ENCODE measurements at places on chromosomes 5 and 9.

GRCh38 chr9:93520523-93520922 lies 55.9 kb upstream of the PHF2 start:
- DNase-seq: peak; percentile 20

GRCh38 chr5:120808135-120808534 lies 344.0 kb downstream of the PRR16 start:
- peak; percentile 10 for DNase-seq

DNA sequence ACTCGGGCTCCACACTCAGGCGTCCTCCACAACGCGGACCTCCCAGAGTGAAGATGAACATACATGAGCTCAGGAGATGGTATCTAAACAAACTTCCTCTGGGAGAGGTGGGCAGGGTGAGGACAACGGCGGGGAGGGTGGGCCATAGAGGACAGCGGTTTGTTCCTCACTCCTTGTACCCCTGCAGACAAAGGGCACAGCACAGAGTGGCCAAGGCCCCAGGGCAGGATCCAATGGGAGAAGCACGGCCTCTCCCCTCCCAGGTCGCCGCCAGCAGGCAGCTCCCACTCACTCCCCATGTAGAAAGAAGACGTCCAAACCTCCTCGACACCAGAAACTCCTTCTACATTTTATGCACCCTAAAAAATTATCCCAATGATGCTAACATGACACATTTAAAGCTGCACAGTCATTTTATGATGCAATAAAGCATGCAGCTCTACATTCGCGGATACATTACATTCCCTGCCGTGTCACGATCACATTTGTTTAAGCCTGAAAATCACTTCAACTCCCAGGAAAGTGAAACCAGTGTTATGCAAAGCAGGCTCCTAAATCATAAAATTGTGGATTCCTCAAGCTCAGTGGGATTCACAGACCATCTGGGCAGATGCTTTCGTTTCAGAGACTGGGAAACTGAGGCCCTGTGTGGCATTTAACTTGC lies 87.5 kb upstream of the SARDH start:
- DNase-seq: peak; percentile 80

DNA sequence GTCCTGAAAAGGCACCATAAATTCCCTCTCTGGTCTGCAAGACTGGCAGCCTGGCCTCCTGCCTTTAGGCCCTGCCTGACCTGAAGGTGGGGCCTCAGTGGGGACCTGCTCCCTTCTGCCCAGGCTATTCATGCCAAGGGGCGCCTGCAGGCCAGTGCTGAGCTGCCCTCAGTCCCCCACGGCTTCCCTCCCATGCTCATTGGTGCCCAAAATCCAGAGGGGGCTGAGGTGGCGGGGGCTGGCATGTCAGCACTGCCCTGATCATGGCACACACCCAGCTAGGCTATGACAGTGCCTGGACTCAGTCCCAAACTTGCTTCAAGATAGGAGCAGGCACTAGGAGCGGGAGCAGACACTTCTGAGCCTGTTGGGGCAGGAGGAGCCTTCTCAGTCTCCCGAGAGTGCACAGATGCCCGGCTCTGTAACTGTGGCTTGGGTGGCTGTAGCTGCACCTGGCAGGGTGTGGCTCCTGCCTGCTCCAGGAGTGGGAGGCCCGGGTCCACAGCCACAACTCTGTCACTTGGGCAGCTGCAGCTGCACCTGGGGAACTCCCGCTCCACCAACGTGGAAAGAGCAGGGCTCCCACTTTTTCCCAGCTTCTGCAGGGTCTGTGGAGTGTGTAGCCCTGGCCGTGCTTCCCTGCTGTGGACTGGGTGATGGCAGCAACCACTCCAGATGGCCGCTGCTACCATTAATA lies 49.0 kb downstream of the NDUFAF2 start:
- no peak for DNase-seq

- DNase-seq: peak; percentile 57
Measured at GRCh38 chr9:109072133-109072692, 47.5 kb downstream of the TMEM245 start.

DNA sequence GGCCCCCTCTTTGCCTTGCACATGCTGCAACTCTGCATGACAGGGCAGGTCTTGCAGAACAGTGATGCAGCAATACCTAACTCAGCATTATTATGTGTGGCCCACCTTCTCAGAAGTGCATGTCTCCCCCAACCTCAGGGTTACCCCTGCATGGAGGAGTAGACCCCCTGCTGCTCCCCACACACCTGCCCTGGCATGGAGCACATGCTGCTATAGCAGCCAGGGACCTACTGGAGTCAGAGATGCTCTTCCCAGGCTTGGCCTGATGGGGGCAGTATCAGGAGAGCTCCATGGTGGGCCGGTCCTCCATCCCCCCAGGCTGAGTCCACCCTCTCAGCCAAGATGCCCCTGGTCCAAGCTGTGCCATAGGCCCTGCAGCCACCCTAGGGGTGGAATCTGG lies 13.2 kb upstream of the BOD1 start:
- DNase-seq: no peak

DNA sequence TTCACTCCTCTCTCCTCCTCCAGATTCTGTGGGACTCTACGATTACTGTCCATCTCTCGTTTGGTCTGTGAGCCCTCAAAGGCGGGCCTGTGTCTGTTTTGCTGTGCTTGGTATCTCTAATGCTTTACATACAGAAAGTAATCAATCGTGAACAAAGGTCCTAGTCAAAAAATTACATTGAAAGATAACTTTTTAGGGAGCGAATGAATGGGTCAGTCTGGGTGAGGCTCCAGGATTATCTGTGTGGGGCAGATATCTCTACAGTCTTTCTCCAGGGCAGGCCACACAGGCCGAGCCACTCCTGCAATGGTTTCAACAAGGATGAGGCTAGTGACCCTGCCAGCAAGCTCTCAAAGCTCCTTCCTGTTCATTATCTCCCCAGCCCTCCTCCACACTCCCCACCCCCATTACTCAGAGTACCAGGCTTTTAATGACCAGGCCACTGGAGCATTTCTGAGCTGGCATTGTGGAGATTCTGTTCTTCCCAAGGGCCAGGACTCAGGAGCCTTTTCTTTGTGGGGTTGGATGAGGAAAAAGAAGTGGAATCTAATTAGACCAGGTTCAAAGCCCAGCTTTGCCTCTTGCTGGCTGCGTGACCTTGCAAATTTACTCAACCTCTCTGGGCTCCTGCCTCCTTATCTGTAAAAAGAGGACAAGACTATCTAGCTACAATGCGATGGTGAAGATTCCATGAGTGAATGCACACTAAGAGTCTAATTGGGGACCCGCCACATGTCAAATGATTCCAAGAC lies 10.2 kb downstream of the CORO2A start:
- DNase-seq: peak; percentile 46

- peak; percentile 86 for DNase-seq
Measured at GRCh38 chr9:130854092-130854491, 19.0 kb downstream of the ABL1 start.

- DNase-seq: no peak
Measured at GRCh38 chr9:6239694-6240093, 24.1 kb downstream of the IL33 start.

DNA sequence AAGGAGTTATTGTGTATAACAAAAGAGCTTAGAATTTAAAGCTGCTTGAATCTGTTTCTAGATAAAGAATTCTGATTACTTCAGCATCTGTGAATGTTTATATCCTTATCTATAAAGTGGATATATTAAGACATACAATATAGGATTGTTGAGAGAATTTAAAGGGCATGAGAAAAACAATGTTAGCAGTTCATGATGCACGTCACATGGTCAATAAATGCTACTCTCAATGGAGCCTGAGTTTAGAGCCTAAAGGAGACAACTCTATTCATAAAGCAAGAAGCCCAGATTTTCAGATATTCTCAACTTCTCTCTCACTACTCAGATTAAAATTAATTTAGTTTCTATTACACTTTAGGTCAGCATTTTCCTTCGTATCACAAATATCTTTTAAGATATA lies 666.7 kb upstream of the CDH18 start:
- DNase-seq: no peak

DNA sequence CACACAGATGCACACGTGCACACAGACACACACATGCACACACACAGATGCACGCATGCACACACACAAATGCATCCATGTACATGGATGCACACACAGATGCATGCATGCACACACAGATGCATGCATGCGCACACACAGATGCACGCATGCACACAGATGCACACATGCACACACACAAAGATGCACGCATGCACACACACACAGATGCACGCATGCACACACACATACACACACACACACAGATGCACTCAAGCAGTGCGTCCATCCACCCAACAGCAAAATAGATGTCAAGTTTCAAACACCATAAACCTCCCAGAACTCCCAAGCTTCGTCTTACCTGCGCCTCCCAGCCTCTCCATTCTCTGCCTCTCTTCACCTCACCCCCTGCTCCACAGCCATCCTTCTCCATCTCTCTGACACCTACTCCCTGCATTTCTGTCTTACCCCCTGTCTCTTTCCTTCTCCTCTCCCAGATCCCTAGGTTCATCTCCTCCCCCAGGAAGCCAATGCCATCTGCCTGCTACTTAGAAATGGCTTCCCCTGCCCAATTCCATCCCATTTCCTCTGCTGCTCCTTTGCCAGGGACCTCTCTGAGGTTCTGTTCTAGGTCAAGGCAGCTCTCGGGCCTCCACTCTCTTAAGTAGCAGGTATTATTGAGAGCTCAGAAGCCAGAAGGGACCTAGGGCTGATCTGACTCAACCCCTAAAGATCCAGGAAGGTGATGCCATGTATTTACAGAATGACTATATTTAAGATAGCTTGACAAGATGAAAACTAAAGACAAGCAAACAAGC lies 297.2 kb downstream of the MED10 start:
- DNase-seq: no peak

GRCh38 chr5:123987956-123988355 lies 476.0 kb downstream of the CSNK1G3 start:
- no peak for DNase-seq

DNA sequence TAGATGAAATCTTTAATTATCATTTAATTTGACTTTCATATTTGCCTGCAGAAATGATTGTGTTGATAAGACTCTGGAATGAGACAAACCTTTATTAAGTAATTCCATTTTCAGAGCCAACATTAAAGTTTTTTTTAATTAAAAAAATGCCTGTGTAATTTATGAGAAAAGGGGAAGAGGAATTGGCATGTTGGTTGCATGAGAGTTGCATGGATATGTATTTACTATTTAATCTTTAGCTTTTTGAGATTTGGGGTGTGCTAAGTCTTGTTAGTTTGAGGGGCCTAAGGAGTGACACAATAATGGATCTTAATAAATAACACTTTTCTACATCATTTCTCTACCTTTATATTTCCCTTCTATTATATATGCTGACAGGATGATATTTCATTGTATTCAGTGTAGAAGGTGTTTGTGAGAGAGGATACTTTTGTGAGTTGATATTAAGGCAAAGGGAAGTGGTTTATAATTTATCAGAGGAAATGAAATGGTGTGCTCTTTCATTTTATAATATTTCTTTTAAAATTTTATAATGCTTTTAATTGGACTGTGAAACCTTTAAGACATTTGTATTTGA lies 54.9 kb downstream of the PIK3R1 start:
- DNase-seq: no peak

GRCh38 chr9:129863059-129863690 lies 27.9 kb downstream of the USP20 start:
- DNase-seq: peak; percentile 96

DNA sequence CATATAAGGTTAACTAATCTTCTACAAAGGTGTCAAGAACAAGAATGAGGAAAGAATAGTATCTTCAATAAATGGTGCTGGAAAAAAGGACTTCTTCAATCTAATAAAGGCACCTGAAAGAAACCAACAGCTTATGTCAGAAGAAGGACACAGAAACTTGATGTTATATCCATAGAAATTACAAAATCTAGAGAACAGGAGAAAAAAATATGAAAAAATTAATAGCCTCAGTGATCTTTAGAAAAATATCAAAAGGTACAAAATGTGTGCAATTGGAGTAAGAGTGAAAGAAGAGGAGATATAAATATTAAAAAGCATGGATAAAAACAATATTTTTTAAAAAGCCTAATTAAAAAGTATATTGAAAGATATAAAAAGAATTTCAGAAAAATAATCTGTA lies 18.8 kb upstream of the PRSS3 start:
- no peak for DNase-seq

GRCh38 chr9:114375386-114376175 lies 12.2 kb downstream of the AKNA start:
- no peak for DNase-seq

DNA sequence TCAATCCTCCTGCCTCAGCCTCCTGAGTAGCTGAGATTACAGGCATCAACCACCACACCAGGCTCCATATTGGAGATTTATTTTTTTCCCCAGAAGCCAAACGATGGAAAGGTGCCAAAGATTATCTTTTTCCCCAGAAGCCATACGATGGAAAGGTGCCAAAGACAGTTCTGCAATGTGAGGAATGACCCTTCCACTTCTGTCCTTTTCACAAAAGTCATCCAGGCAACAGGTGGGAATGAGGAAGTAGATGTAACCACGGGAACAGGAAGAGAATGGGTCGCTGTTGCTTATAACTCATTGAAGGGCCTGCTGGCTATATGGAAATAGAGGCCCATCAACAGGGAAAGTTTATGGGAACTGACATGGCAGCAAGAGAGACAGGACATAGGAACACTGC lies 233.7 kb upstream of the MSX2 start:
- DNase-seq: no peak

DNA sequence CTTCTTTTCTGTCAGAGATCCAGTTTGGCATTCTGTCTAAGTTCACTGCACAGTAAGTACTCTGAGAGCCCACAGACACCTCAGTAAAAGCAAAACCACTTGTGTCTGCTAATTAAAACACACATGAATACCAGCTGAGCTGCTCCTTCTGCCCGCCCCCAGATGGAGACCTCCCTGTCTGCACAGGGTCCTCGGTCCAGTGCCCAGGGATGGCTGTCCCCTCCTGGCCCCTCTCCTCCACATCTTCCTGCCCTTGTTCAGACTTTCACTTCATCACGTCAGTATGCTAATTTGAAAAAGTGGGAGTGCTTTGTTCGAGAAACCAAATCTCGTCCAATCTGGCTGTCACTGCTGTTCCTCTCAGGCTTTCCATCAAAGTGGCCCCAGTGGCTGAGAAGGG lies 43.5 kb downstream of the LIX1 start:
- DNase-seq: no peak

GRCh38 chr9:137441935-137442321 lies 771 bp upstream of the ENTPD8 start:
- DNase-seq: no peak

- DNase-seq: no peak
Measured at GRCh38 chr5:119948162-119948561, 318.8 kb downstream of the FAM170A start.

- no peak for DNase-seq
Measured at GRCh38 chr5:133203317-133204305, 151.8 kb downstream of the HSPA4 start.

DNA sequence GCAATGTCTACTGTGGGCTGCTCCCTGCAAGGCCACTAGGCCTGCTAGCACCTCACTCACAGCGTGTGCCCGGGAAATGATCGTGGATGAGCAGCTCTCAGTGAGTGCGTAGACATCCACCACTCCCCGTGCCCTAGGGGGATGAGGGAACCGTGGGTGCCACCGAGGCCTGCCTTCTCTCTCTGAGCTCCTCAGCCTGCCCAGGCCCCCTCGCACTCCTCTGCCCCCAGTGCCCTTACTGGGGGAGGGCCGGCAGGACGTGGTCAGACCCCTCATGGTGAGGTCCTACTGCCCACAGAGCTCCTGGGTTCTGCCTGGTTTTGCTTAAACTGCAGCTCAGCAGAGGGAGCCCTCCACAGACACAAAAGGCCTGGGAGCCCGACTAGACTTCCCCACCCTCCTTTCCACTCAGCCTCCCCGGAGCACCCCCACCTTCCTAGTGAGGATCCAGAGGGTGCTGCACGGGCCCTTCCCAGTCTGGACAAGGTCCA lies 220.0 kb downstream of the CACNA1B start:
- no peak for DNase-seq

GRCh38 chr5:132372542-132372941 lies 3.0 kb downstream of the SLC22A5 start:
- DNase-seq: peak; percentile 21
